Spleen (tissue), 13 donors: ENCODE measurements at places on chromosomes 3 and 15. TPM values are rescaled to one million over a fixed set of nuclear protein-coding genes. Genes with fewer than 3 reads are reported as not detected.

GRCh38 chr3:150469031-150469930, 61.2 kb downstream of the TSC22D2 start:
- DNase-seq: no peak

DNA sequence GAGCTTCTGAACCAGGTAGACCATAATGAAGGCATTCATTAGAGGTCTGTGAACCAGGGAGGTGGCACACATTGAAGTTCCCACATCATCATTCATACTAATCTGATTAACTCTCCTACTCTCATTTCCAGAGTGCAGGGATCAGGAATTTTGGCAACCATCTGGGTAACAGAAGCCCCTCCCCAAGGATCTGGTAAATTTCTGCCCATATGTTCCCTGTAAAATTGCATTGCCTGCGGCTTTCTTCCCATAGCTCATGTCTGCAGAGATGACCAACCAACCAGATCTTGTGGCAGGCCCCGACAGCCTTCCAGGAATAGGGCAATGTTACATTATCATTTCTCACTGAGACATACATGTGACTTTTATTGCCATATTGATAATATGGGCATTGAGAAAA, 111.4 kb upstream of the CHL1 start:
- DNase-seq: no peak

DNA sequence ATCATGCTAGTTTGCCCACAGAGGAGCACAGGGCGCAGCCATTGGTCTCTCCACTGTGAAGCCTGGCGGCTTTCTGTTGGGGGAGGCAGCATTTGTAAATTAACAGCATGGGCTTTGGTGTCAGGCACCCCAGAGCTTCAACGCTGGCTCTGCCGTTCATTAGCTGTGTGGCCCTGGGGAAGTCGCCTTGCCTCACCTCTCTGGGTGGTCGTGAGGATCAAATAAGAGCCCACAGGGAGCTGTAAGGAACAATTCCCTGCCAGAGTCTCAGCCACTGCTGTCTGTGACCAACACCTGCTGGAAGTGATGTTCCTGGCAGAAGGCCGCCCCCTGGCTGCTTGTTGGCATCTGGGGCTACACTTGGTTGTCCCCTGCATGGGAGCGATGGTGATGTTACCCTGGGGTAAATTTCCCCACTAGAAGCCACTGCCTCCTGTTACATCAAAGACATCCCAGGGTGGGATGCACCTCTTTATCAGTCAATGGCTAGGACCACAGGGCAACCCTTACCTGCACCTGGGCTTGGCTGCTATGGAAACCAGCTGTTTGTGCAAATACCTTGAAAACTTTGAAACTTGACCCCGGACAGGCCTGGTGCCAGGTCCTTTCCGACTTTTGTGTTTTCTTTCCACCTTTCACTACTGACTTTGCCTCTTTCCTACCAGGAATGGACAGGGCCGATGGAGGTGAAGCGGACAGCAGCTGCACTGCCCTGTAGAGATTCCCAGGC, 36.9 kb downstream of the DNASE1L3 start:
- peak; percentile 83 for DNase-seq

DNA sequence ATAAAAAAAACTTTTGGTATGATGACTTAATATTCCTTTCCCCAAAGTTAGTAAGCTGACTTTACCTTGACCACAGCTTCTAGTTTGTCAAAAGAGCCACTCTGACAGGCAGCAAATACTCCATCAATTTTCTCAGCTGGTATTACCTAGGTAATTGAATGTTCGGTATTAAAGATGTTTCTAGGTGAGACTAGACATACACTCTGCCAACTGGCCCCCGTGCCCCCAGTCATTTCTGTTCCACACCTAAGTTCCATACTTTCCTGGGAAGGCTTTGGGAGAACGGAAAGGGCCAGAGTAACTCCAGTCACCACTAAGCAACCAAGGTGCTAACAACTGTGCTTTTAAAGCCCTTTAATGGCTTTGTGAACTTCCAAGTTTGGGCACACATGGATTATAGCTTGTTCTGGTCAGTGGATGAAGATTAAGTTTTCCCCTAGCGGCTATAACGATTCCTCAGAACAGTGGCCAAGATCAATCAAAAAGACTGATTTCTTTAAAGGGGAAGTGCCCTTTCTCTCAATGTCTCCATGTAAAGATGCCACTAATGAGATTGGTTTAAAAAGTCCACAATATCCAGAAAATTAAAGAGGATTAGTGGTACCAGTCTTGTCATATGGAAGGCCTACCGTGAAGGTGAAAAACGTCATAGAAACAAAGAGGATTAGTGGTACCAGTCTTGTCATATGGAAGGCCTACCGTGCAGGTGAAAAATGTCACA, 7.0 kb downstream of the EIF4A2 start:
- no peak for DNase-seq

Gene FOXB1
- total RNA-seq: not detected

Gene TMEM207
- not detected for total RNA-seq

- DNase-seq: no peak
These were observed 956.4 kb downstream of the NTRK3 start for GRCh38 chr15:87300146-87300545.

Gene UCN2
- total RNA-seq: not detected

Gene EFL1
- 19.5 TPM for total RNA-seq

DNA sequence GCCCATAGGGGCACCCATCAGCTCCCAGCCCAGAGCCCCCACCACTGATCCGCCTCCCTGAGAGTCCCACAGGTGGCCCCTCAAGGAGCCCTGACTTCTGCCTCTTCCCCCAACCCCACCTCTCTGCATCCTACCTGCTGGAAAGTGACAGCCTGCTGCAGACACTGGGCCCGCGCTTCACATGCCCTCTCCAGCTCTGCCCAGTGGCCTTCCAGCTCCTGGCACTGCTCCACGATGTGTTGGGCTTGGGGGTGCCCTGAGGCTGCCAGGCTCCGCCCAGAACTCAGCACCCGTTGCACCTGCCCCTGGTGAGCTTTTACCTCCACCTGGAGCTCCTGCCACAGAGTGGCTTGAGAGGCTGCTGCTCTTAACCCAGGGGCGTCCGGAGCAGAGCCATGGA, 20.1 kb downstream of the SPTBN5 start:
- DNase-seq: no peak
